Amniotic stem cell (primary cell): ENCODE measurements at places on chromosomes 5 and 9.
A peak's percentile ranks its signal among the peaks of the same experiment; 100 is the strongest.

- DNase-seq: peak; percentile 62
Measured at GRCh38 chr9:108478431-108479332, 377.1 kb downstream of the ACTL7B start.

DNA sequence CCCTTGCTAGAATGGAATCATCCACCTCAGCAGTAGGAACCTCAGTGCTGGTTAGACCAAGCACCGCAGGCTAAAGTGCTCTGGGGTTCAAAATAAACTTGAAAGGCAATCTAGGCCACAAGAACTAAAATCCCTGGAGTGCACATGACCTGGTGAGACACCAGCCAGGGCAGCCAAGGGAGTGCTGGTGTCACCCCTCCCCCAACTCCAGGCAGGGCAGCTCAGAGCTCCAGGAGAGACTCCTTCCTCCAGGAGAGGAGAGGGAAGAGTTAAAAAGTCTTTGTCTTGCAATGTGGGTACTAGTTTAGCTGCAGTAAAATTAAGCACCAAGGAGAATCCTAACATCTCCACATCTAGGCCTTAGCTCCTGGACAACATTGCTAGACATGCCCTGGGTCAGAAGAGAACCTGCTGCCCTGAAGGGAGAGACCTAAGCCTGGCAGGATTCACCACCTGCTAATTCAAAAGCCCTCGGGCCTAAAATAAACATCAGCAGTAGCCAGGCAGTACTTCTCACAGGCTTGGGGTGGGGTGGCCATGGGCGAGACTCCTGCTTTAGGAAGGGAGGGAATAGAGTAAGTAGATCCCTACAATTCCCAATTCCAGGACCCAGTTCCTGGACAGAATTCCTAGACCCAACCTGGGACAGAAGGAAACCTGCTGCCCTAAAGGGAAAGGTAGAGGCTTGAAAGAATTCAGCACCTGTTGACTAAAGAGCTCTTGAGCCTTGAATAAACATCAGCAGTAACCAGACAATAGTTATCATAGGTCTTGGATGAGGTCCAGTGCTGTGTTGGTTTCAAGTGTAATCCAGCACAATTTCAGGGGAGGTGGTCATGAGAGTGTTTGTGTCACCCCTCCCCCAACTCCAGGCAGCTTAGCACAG lies 25.8 kb downstream of the UGT3A2 start:
- no peak for DNase-seq

DNA sequence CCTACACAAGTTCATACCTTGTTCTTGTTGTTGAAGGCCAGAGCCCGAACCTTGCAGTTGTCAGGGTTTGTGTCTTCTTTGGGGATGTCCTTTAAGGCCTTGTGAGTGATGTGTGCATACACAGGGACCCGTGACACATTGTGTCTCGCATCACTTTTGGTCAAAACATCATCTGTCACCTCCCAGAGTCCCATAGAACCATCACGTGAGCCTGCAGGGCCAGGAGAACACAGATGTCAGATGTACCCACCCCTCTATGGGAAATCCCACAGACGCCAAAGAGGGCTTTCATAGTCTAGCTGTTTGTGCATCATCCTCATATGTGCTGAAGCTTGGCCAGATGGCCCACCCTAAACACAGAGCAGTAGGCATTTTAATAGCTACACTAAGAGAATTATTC lies 28.2 kb downstream of the DCAF12 start:
- no peak for DNase-seq

- no peak for DNase-seq
Measured at GRCh38 chr5:126552614-126553013, 42.4 kb downstream of the ALDH7A1 start.

DNA sequence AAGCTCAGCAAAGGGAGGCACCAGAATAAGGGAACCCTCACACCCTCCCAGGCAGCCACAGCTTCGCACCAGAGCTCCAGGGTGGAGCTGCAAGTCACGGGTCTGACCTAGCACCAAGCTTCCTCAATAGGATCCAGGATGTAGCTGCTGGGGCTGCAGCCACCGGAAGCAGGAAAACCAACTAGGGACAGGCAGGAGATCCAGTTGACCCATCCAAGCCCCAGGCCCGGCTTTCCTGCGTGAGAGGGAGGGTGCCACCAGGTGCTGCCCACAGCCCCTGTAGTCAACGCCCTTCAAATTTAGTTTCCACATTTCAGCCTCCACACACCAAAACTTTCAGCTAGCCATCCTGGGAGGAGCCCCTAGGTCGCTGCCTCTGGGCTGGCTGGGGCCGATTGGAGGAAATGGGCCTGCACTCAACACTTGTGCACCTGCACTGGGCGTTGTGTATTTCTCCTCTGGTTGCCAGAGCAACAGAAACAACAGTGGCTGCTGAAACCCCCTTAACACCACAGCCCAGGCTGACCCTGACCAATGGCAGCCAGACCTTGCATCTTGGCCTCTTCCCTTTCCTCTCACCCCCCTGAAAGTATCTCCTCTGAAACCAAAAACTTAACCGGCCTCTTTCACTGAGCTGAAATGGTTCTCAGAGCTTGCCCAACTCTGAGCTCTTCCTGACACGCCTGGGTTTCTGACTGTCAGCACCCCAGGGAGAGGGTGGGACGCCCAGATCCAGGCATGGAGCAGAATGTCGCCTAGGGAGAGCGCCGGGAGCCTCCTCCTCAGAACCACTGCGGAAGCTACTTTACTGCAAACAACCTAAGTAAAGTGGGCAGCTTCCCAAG lies 226.5 kb upstream of the MAP3K1 start:
- no peak for DNase-seq

DNA sequence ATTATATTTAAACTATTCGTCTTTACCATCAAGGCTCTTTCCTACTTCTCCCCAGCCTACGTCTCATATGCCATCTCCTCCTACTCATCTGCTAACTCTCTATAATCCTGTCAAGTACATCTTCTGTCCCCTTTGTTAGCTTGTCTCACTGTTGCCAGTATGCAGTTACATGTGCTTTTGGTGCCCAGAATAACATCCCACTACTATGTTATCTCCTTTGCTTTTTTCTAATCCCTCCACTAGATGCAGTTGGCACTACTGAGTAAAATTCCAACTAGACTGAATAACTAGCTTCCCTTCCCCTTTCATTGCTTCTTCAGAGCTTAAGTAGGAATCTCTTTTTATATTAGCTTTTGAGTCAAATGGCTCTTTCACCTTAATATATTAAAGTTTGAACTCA lies 3.0 kb upstream of the ARRDC3 start:
- DNase-seq: no peak
